ENCODE measurements at places on chromosomes 1 and 21.
A peak's percentile ranks its signal among the peaks of the same experiment; 100 is the strongest.

DNA sequence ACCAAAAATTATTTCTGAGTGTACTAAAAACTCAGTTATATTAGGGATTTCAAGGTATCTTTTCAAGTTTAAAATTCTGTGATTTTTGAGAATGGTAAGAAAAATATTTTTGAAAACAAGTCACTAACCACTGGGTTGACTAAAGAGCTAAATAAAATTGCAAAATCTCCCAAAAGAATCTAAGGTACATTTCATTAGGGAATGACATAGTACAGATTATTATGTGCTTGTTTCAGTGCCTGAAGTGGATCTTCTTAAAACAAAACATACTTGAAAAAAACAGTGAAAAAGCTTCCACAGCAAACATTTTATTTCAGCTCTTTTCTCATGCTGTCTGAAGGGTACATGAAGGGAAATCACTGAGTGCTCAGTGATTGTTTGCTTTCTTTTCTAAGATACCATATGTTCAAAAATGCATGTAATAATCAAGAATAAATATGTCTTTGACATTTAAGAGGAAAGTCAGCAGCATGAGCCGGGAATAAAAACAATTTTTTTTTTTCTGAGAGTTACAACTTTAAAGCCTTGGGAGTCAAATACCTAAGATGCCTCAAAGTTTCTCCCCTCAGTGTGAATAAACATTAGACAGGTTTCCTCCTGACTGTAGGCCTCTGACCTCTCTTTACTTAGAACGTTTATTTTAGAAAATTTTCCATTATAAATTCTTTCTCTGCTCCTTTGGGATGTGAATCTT, 200.7 kb downstream of the KCNT2 start:
- no peak for DNase-seq

GRCh38 chr1:23044035-23044434, 24.8 kb downstream of the KDM1A start:
- no peak for DNase-seq

- DNase-seq = no peak
Measured at GRCh38 chr21:42646076-42646825, 7.2 kb upstream of the PDE9A start.

DNA sequence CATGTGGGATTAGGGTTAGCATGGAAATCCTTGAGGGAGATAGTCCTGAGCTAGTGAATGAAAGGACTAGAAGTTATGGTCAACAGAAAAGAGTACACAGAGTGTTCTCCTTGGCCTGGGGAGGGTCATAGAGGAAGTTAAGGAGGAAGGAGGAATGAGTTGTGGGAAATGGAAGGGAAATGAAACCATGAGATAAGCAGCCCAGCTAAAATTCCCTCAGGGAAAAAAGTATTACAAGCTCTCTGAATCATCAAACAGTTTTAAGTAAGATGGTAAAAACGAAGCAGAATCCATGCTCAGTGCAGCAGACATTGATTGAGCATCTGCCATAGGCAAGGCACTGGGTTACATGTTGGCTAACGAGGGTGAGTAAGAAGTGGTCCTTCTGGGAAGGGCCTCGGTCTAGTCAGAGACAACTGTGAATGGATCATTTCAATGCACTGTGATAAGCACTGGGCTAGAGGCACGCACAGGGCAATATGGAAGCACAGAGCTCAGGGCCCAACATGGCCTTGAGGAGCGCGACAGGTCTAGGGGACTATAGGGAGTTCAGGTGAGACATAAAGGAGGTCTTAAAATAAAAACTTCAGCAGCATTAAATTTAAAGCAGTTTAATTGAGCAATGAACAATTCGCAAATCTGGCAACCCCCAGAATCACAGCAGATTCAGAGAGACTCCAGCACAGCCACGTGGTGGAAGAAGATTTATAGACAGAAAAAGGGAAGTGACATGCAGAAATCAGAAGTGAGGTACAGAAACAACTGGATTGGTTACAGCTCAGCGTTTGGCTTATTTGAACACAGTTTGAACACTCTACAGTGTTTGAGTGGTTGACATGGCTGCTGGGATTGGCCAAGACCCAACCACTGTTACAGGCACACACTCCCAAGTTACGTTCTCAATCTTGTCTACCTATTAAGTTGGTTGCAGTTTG, 219.5 kb downstream of the HLX start:
- no peak for DNase-seq

GRCh38 chr1:149997585-149998262, 12.8 kb downstream of the OTUD7B start:
- DNase-seq = peak; percentile 66

DNA sequence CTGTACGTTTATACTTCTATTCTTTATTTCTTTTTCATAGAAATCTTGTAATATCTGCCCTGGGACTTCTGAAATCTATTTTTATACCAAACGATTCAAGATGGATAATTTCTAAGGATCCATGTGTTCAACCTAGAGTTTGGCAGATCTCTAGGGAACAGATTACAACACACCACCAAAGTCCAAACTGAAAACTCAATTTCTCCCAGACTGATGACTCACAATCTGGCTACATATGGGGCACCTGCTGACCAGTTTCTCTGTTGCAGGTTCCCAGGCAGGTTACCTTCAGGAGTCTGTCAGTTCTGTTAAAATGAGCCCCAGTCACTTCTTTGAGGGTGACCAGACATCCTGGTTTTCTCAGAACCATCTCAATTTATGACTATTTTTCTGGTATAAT, 439.4 kb downstream of the GPATCH2 start:
- no peak for DNase-seq

- DNase-seq = no peak
Measured at GRCh38 chr1:84541679-84542078, 32.6 kb downstream of the CTBS start.

- DNase-seq = no peak
Measured at GRCh38 chr1:46544561-46545240, 6.7 kb downstream of the KNCN start.

- DNase-seq = no peak
Measured at GRCh38 chr1:172680733-172681275, 21.9 kb downstream of the FASLG start.

- DNase-seq = peak; percentile 1
Measured at GRCh38 chr21:19321688-19322087, 918.1 kb upstream of the TMPRSS15 start.

GRCh38 chr1:205012391-205013140, 30.4 kb upstream of the CNTN2 start:
- DNase-seq = no peak

- DNase-seq = no peak
Measured at GRCh38 chr1:12294076-12294475, 64.2 kb downstream of the VPS13D start.

Data from foreskin melanocyte (primary cell).